ENCODE measurements at places on chromosomes 4 and X.

- no peak for DNase-seq
These were observed 616 bp downstream of the MAML3 start for GRCh38 chr4:140153419-140153717.

DNA sequence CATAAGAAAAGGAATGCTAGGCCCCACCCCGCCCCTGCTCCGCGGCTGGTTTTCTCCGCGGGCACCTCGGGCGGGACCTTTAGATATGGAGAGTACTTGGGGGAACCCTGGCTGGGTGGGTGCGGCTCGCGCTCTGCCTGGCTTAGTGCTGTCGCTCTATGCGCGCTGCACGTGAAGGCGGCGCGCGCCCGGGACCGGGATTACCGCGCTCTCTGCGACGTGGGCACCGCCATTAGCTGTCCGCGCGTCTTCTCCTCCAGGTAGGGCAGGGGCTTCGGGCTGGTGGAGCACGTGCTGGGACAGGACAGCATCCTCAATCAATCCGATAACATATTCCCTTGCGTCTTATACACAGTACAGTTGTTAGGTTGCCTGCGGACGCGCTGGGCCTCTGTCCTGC lies 56.0 kb downstream of the MAGEB10 start:
- DNase-seq, result no peak

- no peak for DNase-seq
These were observed 2.0 kb upstream of the ZNF185 start for GRCh38 chrX:152895724-152896420.

DNA sequence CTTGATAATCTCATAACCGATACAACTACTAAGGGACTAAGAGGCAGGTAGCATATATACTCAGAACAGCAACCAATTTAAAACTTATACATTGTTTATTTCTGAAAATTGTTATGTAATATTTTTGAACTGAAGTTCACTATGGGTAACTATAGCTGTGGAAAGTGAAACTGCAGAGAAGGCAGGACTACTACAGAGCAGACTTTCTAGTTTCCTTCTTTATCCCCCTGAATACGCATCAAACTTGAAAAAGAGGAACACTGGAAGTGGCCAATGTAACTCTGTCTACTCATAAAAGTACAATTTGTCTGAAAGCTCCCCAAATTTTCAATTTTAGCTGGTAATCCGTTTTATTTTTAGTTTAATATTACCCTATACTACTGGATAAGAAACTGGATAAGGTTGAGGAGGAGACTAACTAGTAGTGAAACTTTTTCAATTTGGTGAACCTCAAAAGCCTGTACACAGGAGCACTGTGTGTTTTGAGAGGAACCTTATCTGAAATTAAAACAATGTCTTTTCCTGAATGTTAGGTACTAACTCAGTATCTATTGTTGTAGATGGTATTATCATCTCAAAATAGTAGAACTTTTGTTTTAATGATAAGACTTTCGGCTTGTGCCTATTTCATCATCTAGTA lies 225.8 kb downstream of the GABRG1 start:
- no peak for DNase-seq

DNA sequence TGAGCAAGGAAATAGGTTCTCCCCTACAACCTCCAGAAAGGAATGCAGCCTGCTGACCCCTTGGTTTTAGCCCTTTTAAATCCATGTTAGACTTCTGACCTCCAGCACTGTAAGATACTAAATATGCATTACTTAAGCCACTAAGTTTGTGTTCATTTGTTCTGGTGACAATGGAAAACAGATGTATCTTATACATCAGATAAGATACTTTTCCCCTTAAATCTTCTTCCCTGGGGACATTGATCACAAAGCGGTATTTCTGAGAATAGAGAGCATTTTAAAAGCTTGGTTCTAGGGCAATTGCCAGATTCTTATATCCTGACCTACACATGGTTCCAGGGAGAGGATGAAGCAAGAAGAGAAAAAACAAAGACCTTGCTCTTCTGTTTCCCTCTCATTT lies 6.5 kb upstream of the TMEM184C start:
- no peak for DNase-seq

DNA sequence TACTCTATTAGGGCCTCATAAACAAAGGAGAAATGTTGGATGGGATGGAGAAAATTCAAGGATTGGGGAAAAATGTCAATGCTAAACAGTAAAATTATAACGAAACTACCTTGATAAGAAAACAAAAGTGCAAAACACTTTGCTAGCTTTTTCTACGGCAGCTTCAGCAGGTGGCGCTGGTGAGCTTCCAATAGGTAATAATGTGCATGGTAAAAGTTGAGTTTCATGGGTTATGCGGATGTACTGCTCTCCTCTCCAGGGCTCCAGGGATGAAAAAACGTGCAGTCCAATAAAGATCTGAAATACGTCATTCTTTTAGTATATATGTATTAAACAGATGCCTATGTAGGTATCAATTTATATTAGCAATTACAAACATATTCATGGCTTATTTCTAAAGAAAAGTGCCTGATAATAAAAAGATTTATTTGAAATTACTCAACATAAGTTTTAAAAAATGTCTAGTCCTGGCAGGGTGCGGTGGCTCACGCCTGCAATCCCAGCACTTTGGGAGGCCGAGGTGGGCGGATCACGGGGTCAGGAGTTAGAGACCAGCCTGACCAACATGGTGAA lies 239.6 kb downstream of the GRXCR1 start:
- DNase-seq, result peak; percentile 38

- no peak for DNase-seq
These were observed 21.0 kb upstream of the UBA6 start for GRCh38 chr4:67721770-67722597.

GRCh38 chr4:145860897-145861296 lies 77.7 kb downstream of the ZNF827 start:
- DNase-seq, result no peak

GRCh38 chrX:6986915-6987314 lies 160.6 kb upstream of the STS start:
- DNase-seq, result no peak

GRCh38 chr4:133641191-133641590 lies 492.1 kb downstream of the PCDH10 start:
- no peak for DNase-seq

DNA sequence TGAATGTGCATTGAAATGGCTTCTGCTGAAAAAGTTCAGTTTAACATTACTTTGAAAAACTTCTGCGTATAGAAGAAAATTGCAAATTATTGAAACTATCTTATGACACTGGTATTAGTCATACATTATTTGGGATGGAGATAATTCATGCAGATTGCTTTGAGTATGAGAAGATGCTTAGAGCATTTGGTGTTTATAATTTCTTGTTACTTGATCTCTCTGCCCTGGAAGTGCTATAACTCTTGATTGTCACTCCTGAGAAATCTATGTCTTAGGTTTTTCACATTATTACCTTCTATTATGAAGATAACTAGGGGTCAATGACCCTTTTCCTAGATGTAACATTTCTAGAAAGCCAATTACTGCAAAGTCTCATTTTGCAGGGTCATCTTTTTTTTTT lies 36.4 kb downstream of the TMEM131L start:
- DNase-seq, result no peak

DNA sequence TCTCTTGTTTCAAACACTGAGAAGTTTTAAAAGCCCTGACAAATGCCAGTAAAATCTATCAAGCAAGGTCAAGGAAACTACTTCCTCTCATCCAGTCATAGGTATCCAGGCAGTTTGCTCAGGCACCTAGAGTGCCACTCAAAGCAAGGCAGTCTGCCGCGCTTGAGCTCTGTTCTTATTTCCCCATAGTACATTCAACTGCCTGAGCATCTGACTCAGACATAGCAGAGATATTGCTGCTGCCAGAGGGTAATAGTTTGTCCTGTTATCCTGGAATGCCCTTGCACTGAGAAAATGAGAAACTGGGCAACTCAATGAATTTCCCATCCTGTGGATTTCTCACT lies 16.1 kb upstream of the ATP8A1 start:
- peak; percentile 9 for DNase-seq

GRCh38 chr4:155900381-155900780 lies 3.1 kb upstream of the TDO2 start:
- DNase-seq, result peak; percentile 80

GRCh38 chr4:55554453-55555030 lies 7.8 kb upstream of the CLOCK start:
- peak; percentile 43 for DNase-seq

DNA sequence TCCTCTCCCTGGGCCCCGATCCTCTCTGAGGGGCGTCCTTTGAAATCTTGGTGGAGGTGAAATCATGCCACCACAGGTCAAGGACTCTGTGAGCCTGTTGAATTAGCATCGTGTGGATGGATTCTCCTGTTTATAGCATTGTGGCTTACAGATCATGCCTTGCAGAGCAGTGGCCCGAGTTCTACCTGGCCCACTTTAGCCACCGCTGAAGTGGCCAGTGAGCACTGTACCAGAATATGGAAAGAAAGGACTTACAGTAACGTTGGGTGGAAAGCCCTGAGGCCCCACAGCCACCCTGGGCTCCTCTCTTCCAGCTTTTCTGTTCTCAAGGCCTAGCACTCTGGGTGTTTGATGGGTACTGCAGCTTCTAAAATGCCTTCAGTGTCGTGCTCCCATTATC lies 35.3 kb downstream of the NPFFR2 start:
- DNase-seq, result no peak

DNA sequence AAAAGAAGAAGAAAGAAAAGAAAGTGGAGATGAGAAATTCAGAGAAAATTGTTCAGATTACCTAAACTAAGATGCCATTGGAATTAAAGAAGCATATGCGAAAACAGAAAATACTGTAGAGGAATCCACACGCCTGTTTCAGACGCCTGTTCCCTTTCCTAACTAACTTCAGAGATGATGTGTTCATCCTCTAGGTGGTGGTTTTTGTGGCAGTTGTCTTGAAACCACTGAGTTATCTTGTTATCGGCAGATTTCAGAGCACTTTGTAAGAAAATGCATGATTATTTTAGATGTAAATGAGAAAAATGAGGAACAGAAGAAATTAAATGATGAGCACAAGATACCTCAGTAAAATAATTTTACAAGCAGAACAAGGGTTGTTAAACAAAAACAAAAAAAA lies 48.3 kb downstream of the FUNDC1 start:
- no peak for DNase-seq

GRCh38 chr4:8159537-8160232 lies 1.1 kb upstream of the ABLIM2 start:
- DNase-seq, result no peak

GRCh38 chr4:185480016-185480732 lies 8.6 kb upstream of the CCDC110 start:
- DNase-seq, result no peak
